CD4-positive, alpha-beta T cell treated with Interleukin-21 for 1 hour (primary cell): ENCODE measurements at places on chromosomes 7 and 10.
A peak's percentile ranks its signal among the peaks of the same experiment; 100 is the strongest.

- DNase-seq, result no peak
Observed at GRCh38 chr10:21313691-21314090, 211.8 kb downstream of the SKIDA1 start.

DNA sequence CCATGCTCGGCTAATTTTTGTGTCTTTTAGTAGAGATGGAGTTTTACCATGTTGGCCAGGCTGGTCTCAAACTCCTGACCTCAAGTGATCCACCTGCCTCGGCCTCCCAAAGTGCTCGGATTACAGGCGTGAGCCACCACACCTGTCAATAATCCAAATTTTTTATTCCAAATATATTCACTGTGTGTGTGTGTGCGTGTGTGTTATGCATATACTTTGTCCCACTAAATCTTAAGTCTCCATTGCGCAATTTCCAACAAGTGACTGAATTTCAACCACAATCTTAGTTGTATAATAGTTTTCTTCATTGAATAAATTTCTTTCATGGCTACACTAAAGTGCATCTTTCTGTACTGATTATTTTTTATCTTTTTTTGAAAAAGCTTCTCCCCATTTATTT lies 2.7 kb downstream of the KRIT1 start:
- no peak for DNase-seq

- no peak for DNase-seq
Observed at GRCh38 chr10:100749309-100750217, 4.2 kb downstream of the PAX2 start.

DNA sequence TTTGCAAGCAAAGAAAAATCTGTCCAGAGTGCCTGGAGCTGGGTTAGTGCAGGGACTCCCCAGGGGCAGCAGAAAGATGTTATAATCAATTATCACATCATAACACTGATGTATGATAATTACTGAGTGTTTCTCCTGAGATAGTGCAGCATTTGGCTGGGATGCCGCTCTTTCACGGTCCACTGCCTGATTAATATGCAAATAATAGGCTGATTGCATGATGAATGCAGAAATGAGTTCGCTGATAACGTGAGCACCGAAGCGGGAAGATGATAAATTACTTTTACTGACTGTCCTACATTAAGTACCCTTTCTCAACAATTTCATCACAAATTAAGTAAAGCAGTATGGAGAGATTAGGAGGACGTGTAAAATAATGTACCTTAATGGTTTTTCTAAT lies 71.4 kb upstream of the SH2B2 start:
- no peak for DNase-seq

GRCh38 chr10:88996927-88997326 lies 6.3 kb downstream of the FAS start:
- peak; percentile 59 for DNase-seq

- peak; percentile 40 for DNase-seq
Observed at GRCh38 chr10:71638064-71638821, 81.3 kb downstream of the C10orf105 start.

- DNase-seq, result no peak
Observed at GRCh38 chr10:122181041-122181732, 89.9 kb upstream of the BTBD16 start.

DNA sequence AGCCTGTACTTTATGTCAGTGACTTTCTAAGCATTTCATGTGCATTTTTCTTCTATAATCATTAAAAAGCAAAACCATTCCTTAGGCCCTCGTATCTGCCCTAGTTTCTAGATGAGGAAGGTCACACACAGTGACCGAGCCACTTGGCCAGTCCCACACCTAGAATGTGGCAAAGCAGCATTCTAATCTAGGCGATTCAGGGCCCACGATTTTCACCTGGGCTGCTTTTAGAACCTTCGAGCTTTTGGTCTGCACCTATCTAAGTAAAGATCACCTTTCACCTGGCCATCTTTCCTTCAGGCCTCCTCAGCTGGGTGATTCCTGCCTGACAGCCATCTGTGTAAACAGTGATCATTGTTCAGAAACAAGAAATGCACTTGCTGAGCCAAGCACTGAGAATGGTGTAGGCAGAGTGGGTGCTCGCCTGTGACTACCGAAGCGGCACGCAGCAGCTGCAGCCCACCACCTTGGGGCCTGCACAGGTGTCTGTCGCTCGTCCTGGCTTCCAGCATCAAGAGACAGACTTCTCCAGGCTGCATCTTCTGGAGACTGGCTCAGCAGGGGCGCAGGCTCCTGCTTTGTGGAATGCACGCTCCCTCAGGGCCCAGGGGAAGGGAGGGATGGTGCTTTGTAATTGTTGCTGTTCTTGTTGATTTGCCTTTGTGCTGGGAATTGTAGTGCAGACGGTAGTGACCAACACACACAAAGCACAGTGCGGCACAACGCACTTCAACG lies 149.0 kb upstream of the INSYN2A start:
- DNase-seq, result no peak

GRCh38 chr7:47454974-47455871 lies 126.7 kb downstream of the TNS3 start:
- no peak for DNase-seq

DNA sequence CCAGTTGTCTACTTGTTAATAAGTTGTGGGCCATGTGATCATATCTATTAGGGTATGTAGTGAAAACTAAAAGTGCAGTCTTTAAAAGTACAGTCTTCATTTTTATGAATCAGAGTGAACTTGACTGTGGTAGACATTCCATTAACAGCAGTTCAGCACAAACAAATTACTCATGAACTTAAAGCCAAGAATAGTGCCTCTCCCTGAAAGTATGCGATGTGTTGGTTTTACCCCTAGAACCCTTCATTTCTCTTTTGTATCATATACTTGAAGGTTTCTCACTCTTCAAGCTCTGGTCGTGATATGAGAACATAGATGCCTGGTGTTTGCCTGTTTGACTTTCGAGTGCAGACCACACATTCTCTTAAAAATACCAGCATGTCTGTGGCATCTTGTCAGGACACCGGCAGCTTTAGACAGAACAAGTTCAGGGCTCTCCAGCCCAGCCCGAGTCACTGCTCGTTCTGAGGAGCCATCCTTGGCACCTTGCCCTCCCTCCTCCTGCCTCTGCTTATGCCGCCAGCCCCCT lies 159.3 kb downstream of the LCOR start:
- DNase-seq, result no peak

- no peak for DNase-seq
Observed at GRCh38 chr10:103861505-103861904, 6.1 kb upstream of the SH3PXD2A start.

GRCh38 chr10:101671453-101671852 lies 23.5 kb downstream of the FBXW4 start:
- DNase-seq, result no peak

DNA sequence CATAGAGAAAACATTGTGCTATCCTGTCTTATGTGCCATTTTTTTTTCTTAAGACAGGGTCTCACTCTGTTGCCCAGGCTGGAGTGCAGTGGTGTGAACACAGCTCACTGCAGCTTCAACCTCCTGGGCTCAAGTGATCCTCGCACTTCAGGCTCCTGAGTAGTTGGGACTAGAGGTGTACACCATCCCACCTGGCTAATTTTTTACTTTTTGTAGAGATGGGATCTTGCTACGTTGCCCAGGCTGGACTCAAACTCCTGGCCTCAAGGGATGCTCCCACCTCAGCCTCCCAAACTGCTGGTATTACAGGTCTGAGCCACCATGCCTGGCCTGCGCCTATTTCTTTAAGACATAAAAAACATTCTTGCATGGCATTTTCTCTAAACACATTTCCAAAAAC lies 20.6 kb downstream of the LYZL1 start:
- no peak for DNase-seq

- no peak for DNase-seq
Observed at GRCh38 chr7:13898957-13899670, 90.4 kb downstream of the ETV1 start.

GRCh38 chr7:101832205-101832631 lies 14.8 kb downstream of the CUX1 start:
- no peak for DNase-seq

- no peak for DNase-seq
Observed at GRCh38 chr7:22809902-22810642, 12.6 kb downstream of the TOMM7 start.

DNA sequence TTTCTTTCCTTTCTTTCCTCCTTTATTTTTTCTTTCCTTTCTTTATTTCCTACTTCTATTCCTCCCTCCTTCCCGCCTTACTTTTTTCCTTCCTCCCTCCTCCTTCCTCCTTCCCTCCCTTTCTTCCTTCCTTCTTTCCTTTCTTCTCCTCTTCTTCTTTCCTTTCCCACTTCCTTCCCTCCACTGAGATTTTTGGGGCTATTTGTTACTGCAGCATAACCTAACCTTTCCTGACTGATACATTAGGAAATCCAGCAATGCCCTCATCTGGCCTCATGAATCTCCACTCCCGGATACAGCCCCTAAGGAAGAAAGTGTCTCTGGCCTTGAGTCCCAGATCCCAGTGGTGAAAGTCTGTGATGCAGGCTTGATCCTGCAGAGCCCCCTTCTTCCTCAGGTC lies 38.6 kb upstream of the BAIAP2L1 start:
- no peak for DNase-seq

DNA sequence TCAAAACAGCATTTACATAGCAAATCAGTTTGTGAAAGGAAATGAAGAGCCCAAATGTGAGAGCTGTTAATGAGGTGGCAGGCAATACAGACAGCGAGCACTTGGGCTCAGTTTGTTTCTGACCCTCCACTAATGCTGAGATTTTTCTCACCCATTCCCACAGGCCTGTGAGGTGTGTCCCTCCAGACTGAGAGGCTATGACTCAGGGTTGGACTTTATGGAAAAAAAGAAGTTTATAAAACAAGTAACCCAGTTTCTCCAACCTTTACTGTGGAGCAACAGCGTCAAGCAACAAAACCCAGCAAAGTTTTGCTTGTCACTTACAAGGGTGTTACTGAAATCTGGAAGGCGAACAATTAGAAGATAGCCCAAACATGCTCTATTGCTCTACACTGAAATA lies 4.9 kb upstream of the FEZF1 start:
- DNase-seq, result no peak

GRCh38 chr10:128017822-128018221 lies 108.4 kb downstream of the MKI67 start:
- no peak for DNase-seq

DNA sequence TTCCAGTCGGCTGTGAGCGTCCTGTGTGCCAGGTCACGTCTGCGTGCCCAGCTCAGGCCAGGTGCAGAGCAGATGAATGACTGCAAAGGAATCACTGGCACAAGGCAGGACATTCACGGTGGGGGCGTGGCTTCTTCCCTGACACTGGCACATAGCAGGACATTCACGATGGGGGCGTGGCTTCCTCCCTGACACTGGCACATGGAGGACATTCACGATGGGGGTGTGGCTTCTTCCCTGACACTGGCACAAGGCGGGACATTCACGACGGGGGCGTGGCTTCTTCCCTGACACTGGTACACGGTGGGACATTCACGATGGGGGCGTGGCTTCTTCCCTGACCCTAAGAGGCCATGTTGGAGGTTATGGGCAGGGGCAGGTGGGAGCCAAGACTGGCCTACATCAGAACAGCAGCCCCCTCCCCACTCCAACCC lies 64.3 kb downstream of the MYL10 start:
- no peak for DNase-seq

GRCh38 chr7:3194501-3195141 lies 106.4 kb upstream of the SDK1 start:
- DNase-seq, result no peak

DNA sequence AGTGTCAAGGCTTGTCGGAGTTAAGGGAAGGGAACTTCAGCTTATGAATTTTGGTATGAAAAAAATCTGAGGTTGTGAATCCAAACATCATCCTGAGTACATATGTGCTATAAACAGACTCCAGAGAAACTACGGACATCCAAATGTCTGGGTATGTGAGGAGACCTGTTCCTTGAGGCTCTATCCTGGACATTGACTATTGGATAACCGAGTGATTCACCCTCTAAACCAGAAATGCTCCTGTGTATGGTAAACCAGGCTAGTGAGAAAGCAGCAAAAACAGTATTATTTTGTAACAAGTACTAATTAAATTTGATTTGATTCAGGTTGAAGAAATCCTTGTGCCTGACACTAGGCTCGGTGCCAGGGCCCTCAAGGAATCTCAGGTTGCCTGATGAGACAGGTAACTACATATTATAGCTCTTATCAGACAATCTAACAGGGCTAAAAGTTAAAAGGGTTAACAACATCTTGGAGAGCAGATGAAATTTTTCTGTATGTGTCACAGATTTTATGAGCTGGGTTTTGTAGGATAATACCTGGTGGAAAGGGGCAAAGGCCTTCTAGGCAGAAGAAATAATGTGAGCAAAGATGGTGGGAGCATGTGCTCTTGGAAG lies 10.4 kb upstream of the STOX1 start:
- no peak for DNase-seq

DNA sequence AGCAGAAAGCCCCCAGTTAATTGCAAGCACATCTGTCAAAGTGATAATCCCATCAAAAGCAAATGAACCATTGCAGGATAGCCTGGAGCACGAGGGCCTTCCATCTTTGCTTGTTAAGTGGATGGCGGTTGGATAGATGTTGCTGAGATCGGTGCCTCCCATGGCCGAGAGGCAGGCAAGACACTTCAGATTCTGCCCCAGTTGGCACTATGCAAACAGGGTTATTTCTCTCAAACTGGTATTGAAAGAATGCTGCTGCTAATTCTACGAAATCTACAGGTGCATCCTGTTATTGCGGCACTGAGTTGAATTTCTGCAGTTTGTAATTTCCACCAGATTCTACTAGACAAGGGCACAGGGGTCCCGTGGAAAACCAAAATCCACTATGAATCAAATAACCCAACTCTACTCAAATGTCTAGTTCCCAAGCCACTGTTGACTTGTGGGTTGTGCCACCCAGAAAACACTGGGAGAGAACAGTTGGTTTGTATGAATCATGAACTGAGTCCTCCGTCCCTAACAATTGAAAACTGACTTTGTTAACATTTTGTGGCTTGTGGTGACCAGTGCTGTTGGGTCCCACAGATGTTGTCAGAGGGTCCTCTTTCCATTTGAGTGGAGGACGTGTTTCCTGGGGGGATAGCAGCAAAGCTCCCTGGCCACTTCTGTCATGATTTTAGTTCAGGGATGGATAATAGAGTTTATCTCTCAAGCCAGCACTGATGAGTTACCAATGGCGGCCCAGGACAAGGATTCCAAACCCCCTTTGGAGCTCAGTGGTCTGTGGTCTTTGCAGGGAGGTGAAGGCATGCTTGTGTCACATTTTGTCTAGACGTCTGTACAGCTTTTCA lies 7.1 kb upstream of the IL2RA start:
- DNase-seq, result no peak

DNA sequence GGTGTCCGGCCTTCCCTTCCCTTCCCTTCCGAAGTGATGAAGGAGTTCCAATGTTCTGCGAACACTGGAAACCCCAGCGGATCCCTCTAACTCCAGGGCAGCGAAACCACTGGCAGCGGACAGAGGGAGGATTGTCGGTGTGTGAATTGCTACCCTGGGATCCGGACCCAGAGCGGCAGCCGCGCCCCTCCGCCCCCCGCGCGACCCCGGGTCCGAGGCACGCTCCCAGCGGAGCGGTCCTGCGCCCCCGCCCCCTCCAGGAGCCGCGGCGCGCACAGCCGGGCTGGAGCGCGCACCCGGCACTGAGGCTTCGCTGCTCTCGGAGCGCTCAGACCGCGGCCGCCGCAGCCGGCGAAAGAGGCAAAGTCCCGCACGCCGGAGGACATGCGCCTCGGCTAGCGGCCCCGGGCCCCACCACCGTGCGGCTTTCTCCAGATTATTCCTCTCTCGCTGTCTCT lies at the start of gene PTPRZ1:
Gene PTPRZ1, plus strand, starts transcription at position 331 of the 458 bp plus-strand sequence. CDS start 339 bp downstream, outside the sequence.
- no peak for DNase-seq
